ENCODE measurements at places on chromosomes 6 and 20.

GRCh38 chr20:24530131-24530680, 60.8 kb downstream of the SYNDIG1 start:
- no peaks in the 10 kb centered on the region for H3K36me3 ChIP-seq
- peaks cover 9% of the 10 kb centered on the region for H3K27me3 ChIP-seq
- H3K4me3 ChIP-seq = no peak overlapping the region
- DNase-seq = no peak
- no peak overlapping the region for H3K27ac ChIP-seq

- peaks cover 2% of the 10 kb centered on the region for H3K4me1 ChIP-seq
- H3K27me3 ChIP-seq = peaks cover 7% of the 10 kb centered on the region
- H3K4me3 ChIP-seq = no peak overlapping the region
- H3K27ac ChIP-seq = no peak overlapping the region
- no peak for DNase-seq
These were observed 126.6 kb downstream of the TAF4 start for GRCh38 chr20:61938839-61939690.

DNA sequence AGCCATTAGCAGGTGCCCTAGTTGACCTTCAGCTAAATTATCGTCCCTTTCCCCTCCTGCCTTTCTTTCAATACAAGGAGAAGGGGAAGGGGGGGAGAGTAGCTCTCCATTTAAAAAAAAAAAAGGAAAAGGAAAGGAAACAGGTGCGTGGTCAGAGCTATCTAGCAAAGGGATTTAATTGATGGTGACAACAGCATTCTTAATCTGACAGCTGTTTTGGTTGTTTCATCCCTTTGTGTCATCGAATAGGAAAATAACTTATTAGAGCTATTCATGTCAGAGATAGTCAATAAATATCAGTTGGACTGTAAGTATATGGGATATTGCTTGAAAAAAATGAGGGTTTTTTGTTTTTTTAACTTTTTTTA, 195.2 kb upstream of the SASH1 start:
- no peak for DNase-seq
- H3K27ac ChIP-seq = no peak overlapping the region
- no peaks in the 10 kb centered on the region for H3K36me3 ChIP-seq
- no peak overlapping the region for H3K4me3 ChIP-seq
- peaks cover 24% of the 10 kb centered on the region for H3K27me3 ChIP-seq

- H3K27me3 ChIP-seq = no peaks in the 10 kb centered on the region
- no peaks in the 10 kb centered on the region for H3K36me3 ChIP-seq
- DNase-seq = no peak
These were observed 41.3 kb upstream of the TAGAP start for GRCh38 chr6:159086033-159086618.

DNA sequence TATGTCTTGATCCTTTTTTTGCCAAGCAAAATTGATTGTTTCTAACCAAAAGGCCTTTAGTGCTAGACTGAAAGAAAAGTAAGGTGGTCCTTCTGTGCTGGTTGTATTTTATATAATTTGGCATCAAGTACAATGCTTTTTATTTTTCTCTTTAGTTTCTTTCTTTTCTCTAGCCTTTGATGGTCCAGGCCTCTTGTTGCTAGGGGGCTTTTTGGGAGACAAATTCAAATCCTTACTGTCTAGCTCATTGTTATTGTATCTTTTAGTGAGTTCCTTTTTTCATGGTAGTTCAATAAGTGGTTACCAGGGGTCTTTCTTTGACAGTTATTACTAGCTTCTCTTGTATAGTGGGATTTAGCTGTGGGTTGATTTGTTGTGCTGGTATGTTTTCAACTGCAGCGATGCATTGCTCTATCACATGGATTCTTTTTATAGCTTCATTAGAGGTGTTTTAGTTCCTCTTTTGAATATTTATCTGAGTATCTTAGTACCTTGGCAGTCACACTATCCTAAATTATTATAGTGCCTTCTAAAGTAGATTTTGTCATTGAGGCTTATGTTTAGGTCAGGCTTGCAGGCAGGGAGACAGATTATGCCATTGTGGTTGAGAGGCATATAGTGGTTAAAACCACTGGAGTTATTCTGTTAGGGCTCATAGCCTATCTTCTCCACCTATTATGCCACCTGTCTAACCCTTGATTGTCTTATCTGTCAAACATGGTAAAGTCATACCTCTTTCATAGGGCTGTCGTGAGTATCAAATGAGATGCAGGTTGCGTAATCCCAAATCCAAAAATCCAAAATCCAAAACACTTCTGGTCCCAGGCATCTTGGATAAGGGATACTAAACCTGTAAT, 49.5 kb downstream of the KCNS1 start:
- H3K4me1 ChIP-seq = peaks cover 91% of the 10 kb centered on the region
- DNase-seq = no peak
- H3K4me3 ChIP-seq = peak overlapping the region; percentile 42
- no peaks in the 10 kb centered on the region for H3K27me3 ChIP-seq

DNA sequence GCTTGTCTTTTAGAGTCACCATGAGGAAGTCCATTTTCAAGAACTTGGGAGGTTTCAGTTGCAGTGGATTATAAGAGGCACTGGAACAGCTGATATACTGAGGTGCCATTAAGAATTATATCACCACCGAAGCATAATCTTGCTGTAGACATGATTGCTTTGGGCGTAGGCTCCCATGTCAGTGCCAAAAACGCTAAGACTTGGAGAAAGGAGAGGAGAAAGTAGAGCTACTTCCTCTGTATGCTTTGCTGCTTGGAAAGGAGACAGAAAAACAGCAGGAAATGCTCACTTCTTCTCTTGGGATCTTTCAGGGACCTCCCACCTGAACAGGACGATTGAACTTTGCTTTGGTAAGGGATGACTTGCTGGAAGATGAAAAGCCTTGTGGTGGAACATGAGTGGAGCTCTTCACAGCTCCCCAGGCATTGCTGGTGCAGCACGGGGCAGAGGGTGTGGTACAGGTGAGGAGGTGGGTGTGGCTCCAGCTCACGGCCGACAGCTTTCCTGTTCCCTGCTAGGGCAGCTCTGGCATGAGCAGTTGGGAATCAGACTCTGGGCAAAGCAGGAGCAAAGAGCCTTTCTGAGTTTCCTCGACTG, 190.4 kb upstream of the JAG1 start:
- H3K36me3 ChIP-seq = no peaks in the 10 kb centered on the region
- no peak overlapping the region for H3K4me3 ChIP-seq
- DNase-seq = no peak

- H3K4me3 ChIP-seq = no peak overlapping the region
- H3K4me1 ChIP-seq = no peaks in the 10 kb centered on the region
- H3K27ac ChIP-seq = no peak overlapping the region
These were observed 278.3 kb upstream of the PLCB4 start for GRCh38 chr20:8790442-8791074.

DNA sequence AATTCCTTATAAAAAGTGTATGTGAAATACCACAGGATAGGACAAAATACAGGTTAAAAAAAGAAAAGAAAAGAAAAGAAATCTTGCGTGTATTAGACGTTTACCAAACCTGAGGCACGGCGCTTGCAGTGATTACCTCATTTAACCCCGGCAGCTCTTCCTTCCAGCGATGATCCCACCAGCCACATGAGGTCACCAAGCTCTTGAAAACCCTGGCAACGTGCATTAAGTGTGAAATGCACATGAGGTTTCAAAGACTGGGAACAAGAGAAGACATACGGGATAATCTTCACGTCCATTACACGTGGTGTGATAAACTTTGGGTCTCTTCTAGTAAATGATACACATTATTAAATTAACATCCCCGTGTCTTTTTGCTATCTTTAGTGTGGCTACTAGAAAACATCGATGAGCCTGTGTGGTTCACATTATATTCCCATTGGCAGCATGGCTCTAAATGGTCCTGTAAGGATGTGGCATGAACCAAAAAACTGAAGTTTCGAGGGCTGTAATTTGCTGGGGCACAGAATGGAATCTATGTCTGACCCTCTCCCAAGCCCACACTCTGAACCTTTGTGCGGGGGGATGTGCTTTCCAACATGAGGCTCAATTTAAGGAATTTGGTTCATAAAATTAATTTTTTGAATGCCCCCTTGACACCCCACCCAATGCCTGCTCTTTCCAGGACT, 59.2 kb upstream of the THBS2 start:
- H3K36me3 ChIP-seq = no peaks in the 10 kb centered on the region
- no peak for DNase-seq
- H3K4me3 ChIP-seq = no peak overlapping the region
- no peaks in the 10 kb centered on the region for H3K27me3 ChIP-seq

DNA sequence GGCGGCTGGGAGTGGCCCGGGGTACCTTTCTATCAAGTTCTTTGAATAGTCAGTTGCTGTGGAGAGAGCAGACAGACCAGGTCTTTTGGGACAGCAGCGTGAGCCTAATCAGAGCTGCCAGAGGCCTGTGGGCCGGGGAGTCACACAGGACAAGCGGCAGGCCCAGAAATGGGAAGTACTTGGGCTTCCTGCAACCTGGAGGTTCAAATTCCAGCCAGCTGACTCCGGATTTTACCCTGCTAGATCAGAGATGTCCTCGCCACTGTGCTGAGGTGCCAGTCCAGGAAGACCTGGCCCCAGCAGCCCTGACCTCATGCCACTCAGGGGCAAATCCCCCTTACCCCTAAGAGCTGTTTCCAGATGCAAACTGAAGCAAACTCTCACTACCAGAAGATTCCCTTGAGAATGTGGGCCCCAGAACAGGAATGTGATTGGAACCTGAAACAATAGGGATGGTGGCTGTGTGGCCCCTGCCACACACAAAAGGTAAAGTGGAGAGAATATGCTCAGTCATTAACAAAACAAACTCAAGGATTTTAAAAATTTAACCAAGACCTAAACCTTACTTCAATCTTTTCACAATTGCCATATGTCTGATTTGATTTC, 9.7 kb downstream of the BEND3 start:
- H3K4me3 ChIP-seq = no peak overlapping the region
- H3K36me3 ChIP-seq = no peaks in the 10 kb centered on the region
- DNase-seq = no peak
- H3K27ac ChIP-seq = no peak overlapping the region

GRCh38 chr6:109456111-109456583, 575 bp upstream of the MICAL1 start:
- peak overlapping the region; percentile 84 for H3K27ac ChIP-seq
- peak overlapping the region; percentile 71 for H3K4me3 ChIP-seq
- peaks cover 81% of the 10 kb centered on the region for H3K4me1 ChIP-seq
- peaks cover 3% of the 10 kb centered on the region for H3K36me3 ChIP-seq

DNA sequence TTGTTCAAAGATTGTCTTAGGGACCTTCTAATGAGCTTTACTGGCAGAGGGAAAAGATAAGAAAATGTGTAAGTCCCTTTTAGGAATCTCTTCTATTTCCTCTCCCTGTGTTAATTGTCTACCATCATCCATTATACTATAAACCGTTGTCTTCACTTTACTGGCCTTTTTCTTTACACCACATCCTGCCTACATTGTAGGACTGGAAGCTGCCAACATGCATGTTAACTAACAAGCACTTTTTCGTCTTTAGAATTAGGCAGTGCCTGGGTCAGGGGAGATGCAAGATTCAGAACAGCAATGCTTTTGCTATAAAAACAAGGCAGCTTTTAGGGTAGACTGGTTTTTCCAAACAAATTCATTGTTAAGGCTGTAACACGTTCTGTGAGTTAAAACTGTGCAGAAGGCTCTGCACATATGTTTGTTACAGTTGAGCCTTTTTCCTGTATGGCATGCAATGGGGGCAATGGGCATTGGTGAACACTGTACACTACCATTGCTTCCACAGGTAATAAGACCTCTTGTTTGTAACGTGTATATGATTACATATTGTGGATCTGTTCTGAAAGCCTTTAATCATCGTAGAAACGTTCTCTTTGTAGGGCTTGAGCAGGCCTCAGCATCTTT, 10.9 kb upstream of the PKIG start:
- DNase-seq = peak; percentile 17
- H3K4me1 ChIP-seq = peaks cover 33% of the 10 kb centered on the region
- peak overlapping the region; percentile 14 for H3K4me3 ChIP-seq
- H3K27me3 ChIP-seq = no peaks in the 10 kb centered on the region
- peak overlapping the region; percentile 22 for H3K27ac ChIP-seq
- no peaks in the 10 kb centered on the region for H3K36me3 ChIP-seq

DNA sequence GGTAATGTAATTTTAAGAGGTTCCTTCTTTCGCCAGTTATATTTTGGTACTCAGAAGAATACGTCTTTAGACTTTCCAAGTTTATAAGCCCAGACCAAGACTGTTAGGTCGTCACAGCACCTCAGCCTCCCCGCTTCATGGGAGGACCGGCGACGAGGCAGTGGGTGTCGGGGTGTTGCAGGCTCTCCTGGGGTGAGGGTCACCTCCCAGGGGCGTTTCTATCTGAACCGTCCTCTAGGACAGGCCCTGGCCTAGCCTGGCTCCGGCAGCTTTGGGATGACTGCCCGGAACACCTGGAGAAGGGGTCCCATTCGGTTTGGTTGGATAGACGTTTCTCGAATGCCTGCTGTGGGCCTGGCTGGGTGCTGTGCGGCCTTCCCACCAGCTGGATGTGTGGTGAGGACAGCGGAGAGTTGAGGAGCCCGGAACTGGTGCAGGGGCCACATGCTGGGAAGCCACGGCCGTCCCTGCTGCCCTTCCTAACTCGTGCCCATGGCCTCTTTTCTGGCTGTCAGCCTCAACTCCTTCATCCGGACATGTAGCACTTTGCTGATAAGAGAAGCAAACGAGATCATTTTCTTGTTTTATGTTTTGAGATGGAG, 1.1 kb downstream of the OSBPL2 start:
- no peaks in the 10 kb centered on the region for H3K36me3 ChIP-seq
- peaks cover 53% of the 10 kb centered on the region for H3K4me1 ChIP-seq
- H3K27me3 ChIP-seq = peaks cover 8% of the 10 kb centered on the region
- H3K27ac ChIP-seq = peak overlapping the region; percentile 83
- peak overlapping the region; percentile 89 for H3K4me3 ChIP-seq
- DNase-seq = no peak

- DNase-seq = no peak
- H3K27me3 ChIP-seq = peaks cover 8% of the 10 kb centered on the region
- no peak overlapping the region for H3K27ac ChIP-seq
- no peaks in the 10 kb centered on the region for H3K36me3 ChIP-seq
- peaks cover 11% of the 10 kb centered on the region for H3K4me1 ChIP-seq
These were observed 112.0 kb upstream of the RNF24 start for GRCh38 chr20:4127344-4127743.

DNA sequence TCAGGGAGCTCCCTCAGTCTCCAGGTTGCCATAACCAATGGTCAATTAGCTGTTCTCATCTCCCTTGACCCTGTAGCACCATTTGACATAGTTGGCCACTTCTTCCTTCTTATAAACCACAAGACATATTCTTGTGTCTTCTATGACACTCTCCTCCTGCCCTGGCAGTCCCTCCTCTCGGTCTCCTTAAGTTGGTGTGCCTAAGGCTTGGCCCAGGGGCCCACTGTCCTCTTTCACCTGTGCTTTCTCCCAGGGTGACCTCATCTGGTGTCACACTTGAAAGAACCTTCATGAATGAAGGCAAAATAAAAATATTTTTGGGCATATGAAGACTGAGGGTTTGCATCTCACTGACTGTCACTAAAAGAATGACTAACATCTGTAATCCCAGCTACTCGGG, 9.7 kb upstream of the ADGRF5 start:
- H3K36me3 ChIP-seq = no peaks in the 10 kb centered on the region
- H3K27ac ChIP-seq = no peak overlapping the region
- H3K4me1 ChIP-seq = no peaks in the 10 kb centered on the region

Measured in naive thymus-derived CD8-positive, alpha-beta T cell (primary cell).